Activated CD8-positive, alpha-beta T cell treated with anti-CD3 and anti-CD28 coated beads, Interleukin-2, amount 10 ng/mL, durations not matched to agents 7 days and 5 days (primary cell): ENCODE measurements at places on chromosomes 5 and 9. TPM values are rescaled to one million over a fixed set of nuclear protein-coding genes. Genes with fewer than 3 reads are reported as not detected.

DNA sequence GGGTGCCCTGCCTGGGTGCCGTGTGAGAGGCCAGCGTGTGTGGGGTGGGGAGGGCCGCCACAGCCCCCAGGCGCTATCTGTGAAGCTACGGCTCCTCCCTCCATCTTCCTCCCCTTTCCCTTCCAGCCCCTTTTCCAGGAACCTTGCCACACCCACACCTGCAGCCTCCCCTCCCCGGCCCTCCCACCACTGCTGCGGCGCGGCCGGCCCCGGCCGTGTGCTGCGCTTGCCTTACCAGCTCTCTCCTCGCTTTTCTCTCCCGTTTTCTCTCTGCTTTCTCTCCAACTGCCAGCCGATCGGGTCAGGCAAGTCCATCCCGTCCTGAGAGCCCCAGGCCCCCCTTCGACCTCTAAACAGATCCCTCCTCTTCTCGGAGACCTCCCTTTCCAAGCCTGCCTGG is 21.4 kb downstream of the GOLGA2 start:
- H3K27ac ChIP-seq, result no peak overlapping the region
- no peak overlapping the region for H3K4me3 ChIP-seq
- DNase-seq, result no peak

DNA sequence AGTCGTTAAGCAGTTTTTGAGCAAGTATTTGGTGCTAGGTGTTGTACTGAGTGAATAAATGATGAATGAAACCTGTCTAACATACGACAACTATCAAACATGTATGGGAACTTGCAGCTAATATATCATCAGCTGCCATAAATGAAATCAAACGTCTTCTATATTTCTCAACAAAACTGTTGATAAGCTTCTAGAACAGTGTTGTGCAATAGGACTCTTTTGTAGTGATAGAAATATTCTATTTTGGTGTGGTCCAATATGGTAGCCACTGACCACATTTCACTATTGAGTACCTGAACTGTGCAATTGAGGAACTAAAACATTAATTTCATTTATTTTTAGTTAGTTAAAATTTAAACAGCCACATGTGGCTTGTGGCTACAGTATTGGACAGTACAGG is 16.3 kb upstream of the FYB1 start:
- no peak for DNase-seq
- H3K27me3 ChIP-seq, result no peaks in the 10 kb centered on the region
- no peak overlapping the region for H3K4me3 ChIP-seq
- peaks cover 26% of the 10 kb centered on the region for H3K4me1 ChIP-seq
- no peak overlapping the region for H3K27ac ChIP-seq
- H3K36me3 ChIP-seq, result peaks cover 8% of the 10 kb centered on the region

GRCh38 chr9:70113403-70114022 is 69.9 kb downstream of the MAMDC2 start:
- peak; percentile 40 for DNase-seq
- no peaks in the 10 kb centered on the region for H3K4me1 ChIP-seq
- H3K4me3 ChIP-seq, result no peak overlapping the region
- H3K36me3 ChIP-seq, result no peaks in the 10 kb centered on the region
- peaks cover 12% of the 10 kb centered on the region for H3K27me3 ChIP-seq

DNA sequence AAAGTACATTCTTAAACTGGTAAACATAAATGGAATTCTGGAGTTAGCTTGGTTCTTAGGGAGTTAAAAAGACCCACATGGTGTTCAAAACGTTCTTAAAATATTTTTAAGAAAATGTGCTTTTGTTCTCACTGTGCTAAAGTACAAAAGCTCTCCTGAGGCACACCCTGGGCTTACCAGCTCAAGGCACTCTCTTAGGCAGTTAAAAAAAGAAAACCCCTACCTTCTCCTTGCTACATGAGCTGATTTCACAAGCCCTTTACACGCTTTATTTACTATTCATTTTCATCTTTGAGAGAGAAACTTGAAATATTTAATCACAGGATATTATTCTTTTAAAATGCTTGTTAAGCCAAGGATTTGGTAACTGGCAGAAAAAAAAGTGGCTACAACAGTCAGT is 723.3 kb upstream of the GRAMD2B start:
- no peak overlapping the region for H3K27ac ChIP-seq
- DNase-seq, result no peak
- H3K4me3 ChIP-seq, result no peak overlapping the region
- no peaks in the 10 kb centered on the region for H3K27me3 ChIP-seq
- H3K4me1 ChIP-seq, result no peaks in the 10 kb centered on the region

DNA sequence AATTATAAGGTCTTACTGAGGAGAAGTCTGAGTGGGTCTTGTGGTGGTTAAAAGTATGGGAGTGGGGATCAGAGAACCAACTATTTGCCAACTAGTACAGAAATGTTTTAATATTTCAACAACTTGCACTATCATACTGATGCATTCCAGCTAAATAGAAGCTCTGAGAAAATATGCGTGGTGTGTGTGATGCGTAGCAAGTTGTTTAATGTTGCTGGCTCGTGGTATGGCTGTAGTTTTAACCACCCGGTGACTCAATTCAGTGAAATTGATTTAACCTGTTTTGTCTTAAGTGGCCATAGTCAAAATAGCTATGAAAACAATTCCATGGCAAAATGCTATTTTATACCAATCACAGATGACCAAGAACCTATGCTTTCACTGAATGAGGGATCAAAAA is 176.5 kb upstream of the SLC24A2 start:
- H3K4me1 ChIP-seq, result peaks cover 13% of the 10 kb centered on the region
- DNase-seq, result no peak
- H3K4me3 ChIP-seq, result no peak overlapping the region
- H3K36me3 ChIP-seq, result peaks cover 3% of the 10 kb centered on the region

Gene IARS1
- total RNA-seq, result 138 TPM

- peaks cover 81% of the 10 kb centered on the region for H3K4me1 ChIP-seq
- DNase-seq, result no peak
- no peak overlapping the region for H3K4me3 ChIP-seq
These were observed 297.9 kb upstream of the PTGER4 start for GRCh38 chr5:40381676-40382363.

DNA sequence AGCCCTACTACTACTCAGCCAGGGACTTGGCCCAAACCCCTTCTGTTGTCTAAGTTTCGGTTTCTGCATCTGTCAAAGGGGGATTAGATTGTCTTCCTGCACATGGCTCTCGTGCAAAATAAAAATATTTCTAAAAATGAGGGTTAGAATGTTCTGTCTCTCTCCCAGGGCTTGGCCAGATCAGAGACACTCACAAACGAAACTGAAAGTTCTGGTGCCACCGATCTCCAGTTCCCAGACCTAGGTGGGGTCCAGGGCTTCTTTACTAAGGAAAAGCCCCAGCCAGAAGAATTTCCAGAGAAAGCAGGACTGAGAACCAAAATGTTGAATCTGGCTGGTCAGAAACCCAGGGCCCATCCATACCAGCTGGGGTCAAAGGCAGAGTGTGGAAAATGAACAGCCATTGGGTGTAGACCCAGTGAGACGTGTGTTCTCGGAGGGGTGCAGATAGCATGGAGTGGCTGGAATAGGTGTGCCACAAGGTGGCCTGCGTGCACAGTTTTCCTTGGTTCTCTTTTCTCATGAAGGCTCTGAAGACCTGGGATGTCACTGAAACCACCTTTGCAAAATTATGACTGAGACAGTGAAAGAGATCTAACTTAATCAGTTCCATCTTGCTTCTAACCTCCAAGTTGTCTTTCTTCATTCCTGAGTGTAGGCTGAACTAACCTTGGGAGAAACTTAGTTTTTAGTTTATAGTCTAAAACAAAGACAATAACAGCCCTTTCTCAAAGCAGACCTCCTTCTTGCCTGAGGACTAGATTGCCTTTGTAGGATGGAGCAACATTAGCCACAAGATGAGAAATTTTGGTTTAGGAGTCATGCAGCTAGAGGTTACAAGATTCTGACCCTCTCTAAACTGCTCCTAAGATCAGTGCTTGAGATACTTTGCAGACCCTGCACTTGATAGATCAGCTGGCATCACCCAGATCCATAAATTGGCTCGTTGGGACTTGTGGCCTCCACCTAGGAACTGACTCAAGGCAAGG is 2.3 kb upstream of the SLC23A1 start:
- peaks cover 66% of the 10 kb centered on the region for H3K4me1 ChIP-seq
- peak; percentile 59 for DNase-seq
- H3K36me3 ChIP-seq, result peaks cover 9% of the 10 kb centered on the region
- peak overlapping the region; percentile 69 for H3K4me3 ChIP-seq

Gene FBXL7
- total RNA-seq, result not detected

GRCh38 chr9:74431467-74431866 is 65.7 kb upstream of the RORB start:
- DNase-seq, result no peak
- H3K27ac ChIP-seq, result no peak overlapping the region
- no peaks in the 10 kb centered on the region for H3K36me3 ChIP-seq
- no peaks in the 10 kb centered on the region for H3K4me1 ChIP-seq

Gene WDR38
- total RNA-seq, result not detected

- no peak overlapping the region for H3K4me3 ChIP-seq
- H3K36me3 ChIP-seq, result no peaks in the 10 kb centered on the region
- DNase-seq, result no peak
- H3K4me1 ChIP-seq, result no peaks in the 10 kb centered on the region
- peaks cover 3% of the 10 kb centered on the region for H3K27me3 ChIP-seq
These were observed 102.2 kb downstream of the CETN3 start for GRCh38 chr5:90307322-90307721.

Gene CCDC183
- 0.44 TPM for total RNA-seq
